ENCODE measurements at places on chromosomes 12 and 14.

GRCh38 chr12:24649634-24650033 is 299.3 kb downstream of the BCAT1 start:
- no peak for DNase-seq

DNA sequence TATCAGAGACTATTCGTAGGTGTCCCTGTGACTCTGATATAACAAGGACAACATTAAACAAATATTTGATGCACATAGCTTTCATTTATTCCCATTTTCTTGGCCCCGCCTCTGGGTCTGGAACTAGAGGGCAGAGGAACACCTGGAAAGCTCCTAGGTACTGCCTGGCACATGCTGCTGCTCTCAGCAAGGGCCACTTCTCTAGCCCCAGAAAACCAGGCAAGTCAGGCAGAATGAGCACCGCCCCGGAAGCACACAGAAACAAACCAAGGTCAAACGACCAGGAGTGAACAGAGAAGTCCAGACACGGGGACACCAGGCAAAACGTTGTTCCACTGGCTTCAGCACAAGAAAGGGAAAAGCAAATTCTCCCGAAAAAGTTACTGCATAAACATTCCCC is 76.1 kb downstream of the TTC7B start:
- DNase-seq, result no peak

DNA sequence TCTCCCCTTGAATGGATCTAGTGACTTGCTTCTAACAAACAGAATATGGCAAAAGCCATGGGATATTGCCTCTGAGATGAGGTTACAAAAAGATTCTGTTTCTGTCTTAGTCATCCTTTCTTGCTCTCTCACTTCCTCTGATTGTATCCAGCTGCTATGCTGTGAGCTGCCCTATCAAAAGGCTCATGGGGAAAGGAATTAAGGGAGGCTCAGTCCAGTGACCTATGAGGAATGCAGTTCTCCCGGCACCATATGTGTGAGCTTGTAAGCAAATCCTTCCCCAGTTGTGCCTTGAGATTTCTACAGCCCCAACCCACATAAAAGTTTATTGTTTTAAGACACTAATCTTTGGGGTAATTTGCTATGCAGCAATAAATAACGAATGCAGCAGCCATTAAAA is 183.1 kb downstream of the KLHL28 start:
- no peak for DNase-seq

GRCh38 chr12:58435647-58436046 is 484.7 kb downstream of the LRIG3 start:
- no peak for DNase-seq

DNA sequence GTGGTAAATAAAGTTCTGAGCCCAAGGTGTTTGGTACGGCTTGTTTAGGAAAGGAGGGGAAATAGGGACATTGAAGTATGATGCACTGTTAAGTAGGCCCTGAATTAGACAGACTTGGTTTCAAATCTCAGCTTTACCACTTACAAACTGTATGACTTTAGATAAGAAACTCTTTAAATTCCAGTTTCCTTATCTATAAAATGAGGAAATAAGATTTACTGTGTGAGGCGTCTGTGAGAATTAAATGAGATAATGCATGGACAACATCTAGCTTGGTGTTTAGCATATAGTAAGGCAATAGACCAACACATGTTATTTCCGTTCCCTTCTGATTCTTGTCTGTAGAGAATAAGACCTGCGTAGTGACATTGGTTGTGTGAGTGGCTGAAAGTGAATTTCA is 7.0 kb downstream of the NCKAP1L start:
- no peak for DNase-seq

GRCh38 chr12:107458990-107459389 is 226.6 kb upstream of the PWP1 start:
- no peak for DNase-seq

DNA sequence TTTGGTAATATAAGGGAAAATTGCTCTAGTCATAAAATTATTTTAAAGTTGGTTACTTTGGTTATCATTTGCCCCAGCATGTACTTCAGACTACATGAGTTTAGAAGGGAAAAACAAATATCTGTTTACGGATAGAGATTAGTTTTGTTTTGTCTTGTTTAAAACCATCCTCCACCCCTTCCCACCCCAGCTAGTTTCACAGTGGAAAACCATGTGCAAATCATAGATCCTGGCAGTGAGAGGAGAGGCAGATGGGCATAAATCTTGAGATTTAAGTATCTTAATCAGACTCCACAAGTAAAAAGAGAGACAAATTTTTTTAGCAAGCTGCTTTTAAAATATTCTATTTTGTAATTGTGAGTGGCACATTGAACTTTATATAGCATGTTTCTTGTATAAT is 424.7 kb downstream of the TMEM117 start:
- no peak for DNase-seq

- DNase-seq, result no peak
Observed at GRCh38 chr12:60201891-60202290, 606.1 kb downstream of the SLC16A7 start.

- DNase-seq, result no peak
Observed at GRCh38 chr14:46137786-46138185, 513.8 kb downstream of the RPL10L start.

DNA sequence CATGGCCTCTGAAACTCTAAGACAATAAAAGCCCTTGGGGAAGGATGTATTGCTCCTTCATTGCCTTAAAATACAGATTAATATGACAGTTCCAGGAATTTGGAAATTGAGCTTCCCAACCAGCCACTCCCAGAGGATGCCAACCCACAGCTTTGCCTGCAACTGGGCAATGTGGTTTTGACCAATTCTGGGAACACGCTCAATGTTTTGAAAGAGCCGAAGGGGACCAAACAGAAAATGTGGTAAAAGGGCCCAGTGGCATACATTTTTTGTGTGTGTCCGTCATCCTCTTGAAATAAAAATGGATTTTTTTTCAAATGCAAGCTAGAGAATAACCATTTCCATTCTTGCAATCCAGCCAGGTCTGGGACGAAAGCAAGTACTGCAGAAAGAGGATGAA is 88.3 kb upstream of the PLEKHG7 start:
- DNase-seq, result no peak

Data from activated CD4-positive, alpha-beta T cell treated with anti-CD3 and anti-CD28 coated beads for 48 hours (primary cell).